ENCODE measurements at places on chromosomes 7 and 10.

GRCh38 chr10:111200505-111201186 is 123.8 kb downstream of the ADRA2A start:
- peaks cover 7% of the 10 kb centered on the region for H3K27me3 ChIP-seq
- H3K27ac ChIP-seq = no peak overlapping the region
- no peaks in the 10 kb centered on the region for H3K36me3 ChIP-seq
- H3K4me3 ChIP-seq = no peak overlapping the region
- peaks cover 12% of the 10 kb centered on the region for H3K4me1 ChIP-seq
- DNase-seq = no peak

GRCh38 chr10:133170092-133170491 is 10.1 kb downstream of the KNDC1 start:
- DNase-seq = no peak
- H3K36me3 ChIP-seq = peaks cover 30% of the 10 kb centered on the region
- H3K4me3 ChIP-seq = no peak overlapping the region

DNA sequence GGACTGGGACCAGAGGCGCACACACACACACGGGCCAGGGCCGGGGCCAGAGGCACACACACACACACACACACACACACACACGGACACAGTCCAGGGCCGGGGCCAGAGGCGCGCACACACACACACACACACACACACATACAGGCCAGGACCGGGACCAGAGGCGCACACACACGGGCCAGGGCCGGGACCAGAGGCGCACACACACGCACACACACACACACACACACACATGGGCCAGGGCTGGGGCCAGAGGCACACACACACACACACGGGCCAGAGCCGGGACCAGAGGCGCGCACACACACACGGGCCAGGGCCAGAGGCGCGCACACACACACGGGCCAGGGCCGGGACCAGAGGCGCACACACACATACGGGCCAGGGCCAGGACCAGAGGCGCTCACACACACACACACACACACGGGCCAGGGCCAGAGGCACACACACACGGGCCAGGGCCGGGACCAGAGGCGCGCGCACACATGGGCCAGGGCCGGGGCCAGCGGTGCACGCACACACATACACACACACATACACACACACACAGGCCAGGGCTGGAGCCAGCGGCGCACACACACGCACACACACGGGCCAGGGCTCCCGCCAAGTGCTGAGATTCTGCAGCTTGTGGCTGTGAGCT is 268.8 kb downstream of the ELFN1 start:
- peaks cover 37% of the 10 kb centered on the region for H3K36me3 ChIP-seq
- DNase-seq = no peak
- H3K4me1 ChIP-seq = peaks cover 41% of the 10 kb centered on the region
- no peak overlapping the region for H3K4me3 ChIP-seq

DNA sequence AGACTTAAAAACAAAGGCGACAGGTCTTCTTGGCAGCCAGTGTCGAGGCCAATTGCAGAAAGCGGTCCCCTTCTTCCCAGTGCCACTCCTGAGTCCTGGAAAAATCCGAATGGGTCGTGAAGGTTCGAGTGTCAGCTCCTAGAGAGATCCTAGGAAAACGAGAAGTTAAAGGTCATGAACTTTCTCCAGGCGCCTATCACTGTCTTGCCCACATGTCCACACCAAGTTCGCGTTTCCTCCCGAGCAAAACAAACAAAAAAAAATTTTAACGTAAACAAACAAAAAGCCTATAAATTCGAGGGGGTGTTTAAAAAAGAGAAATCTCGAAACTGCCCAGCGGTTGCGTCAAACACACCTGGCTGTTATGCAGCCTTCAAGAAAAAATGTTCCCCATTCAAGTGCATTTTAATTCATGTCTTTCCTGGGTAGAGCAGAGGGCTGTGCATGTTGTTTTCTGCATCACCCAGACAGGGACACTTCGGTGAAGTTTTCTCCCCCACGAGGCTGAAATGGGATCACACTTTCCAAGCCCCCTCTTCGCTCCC is 1.5 kb downstream of the ARHGAP21 start:
- H3K4me3 ChIP-seq = no peak overlapping the region
- no peaks in the 10 kb centered on the region for H3K36me3 ChIP-seq
- DNase-seq = no peak
- H3K27me3 ChIP-seq = no peaks in the 10 kb centered on the region
- peak overlapping the region; percentile 96 for H3K27ac ChIP-seq
- H3K4me1 ChIP-seq = peaks cover 30% of the 10 kb centered on the region

GRCh38 chr10:126583552-126584200 is 86.8 kb downstream of the C10orf90 start:
- no peak for DNase-seq
- no peak overlapping the region for H3K4me3 ChIP-seq
- H3K4me1 ChIP-seq = peaks cover 21% of the 10 kb centered on the region
- no peaks in the 10 kb centered on the region for H3K36me3 ChIP-seq
- H3K27me3 ChIP-seq = peaks cover 3% of the 10 kb centered on the region

DNA sequence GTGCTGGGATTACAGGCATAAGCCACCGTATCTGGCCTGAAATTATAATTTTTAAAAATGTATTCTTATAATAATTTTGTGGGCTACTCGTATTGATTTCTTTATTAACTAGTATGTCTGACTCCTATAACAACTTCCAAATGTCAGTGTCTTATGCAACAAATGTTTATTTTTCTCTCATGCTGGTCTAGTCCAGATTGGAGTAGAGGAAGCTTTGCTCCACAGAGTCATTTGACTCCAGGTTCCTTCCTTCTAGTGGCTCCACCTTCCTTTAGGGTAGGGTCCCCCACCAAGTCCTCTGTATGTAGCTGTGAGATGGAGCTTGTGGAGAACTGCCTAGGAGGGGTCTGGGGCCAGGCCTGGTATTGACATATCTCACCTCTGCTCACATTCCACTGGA is 8.7 kb downstream of the CEP55 start:
- H3K27ac ChIP-seq = no peak overlapping the region
- no peak for DNase-seq
- H3K36me3 ChIP-seq = peaks cover 41% of the 10 kb centered on the region
- no peaks in the 10 kb centered on the region for H3K27me3 ChIP-seq
- peaks cover 3% of the 10 kb centered on the region for H3K4me1 ChIP-seq

- H3K4me1 ChIP-seq = peaks cover 11% of the 10 kb centered on the region
- no peaks in the 10 kb centered on the region for H3K27me3 ChIP-seq
- H3K4me3 ChIP-seq = no peak overlapping the region
Observed at GRCh38 chr10:13608246-13608853, 21.6 kb downstream of the PRPF18 start.

DNA sequence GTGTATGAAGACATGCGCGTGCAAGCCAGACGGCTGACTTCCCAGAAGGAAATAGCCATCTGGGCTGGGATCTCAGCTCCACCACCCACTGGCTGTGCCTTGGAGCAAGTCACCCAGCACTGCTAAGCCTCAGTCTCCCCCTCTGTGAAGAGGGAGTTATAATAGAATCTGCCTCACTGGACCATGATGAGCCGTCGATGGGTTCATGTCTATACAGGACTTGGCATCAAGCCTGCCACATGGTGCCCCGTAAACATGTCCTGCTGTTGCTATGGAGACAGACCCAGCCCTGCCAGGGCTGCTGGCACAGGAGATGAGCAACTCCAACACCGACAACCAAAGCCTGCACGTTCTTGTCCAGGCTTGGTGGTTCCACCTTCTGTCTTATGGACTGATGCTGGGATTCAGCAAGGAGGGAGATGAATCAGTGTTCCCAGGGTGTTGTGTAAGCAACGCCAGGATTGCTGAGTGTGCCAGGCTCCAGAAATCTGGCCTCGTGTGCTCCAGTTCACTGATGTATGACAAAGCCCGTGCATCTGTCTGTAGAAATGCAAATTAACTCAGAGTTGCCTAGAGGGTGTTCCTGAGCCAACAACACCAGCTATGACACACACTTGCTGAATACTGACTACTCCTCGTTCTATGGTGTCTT is 5.6 kb downstream of the GPR15LG start:
- no peak overlapping the region for H3K27ac ChIP-seq
- DNase-seq = no peak
- no peaks in the 10 kb centered on the region for H3K27me3 ChIP-seq

DNA sequence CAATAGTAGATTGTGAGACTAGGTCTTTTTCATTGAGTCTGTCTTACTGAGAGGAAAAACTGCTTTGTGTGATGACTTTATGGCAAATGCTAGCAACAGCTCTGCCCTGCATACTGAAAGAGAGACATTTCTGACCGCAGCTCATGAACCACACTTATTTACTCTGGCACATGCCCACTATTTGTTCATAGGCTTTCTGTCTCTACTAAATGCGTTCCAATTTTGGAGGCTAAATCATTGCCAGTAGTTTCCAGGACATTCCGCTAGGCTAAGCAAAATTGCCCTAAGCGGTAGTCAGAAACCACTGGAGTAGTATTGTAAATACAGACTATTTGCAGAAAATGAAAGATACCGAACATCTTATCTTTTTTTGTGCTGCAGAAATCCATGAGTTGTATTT is 55.6 kb upstream of the DLX6 start:
- H3K4me3 ChIP-seq = no peak overlapping the region
- H3K27me3 ChIP-seq = peaks cover 24% of the 10 kb centered on the region
- H3K4me1 ChIP-seq = no peaks in the 10 kb centered on the region
- H3K36me3 ChIP-seq = no peaks in the 10 kb centered on the region

GRCh38 chr10:12019283-12019971 is 23.2 kb downstream of the UPF2 start:
- H3K4me1 ChIP-seq = no peaks in the 10 kb centered on the region
- no peak overlapping the region for H3K4me3 ChIP-seq
- H3K27ac ChIP-seq = no peak overlapping the region
- DNase-seq = no peak
- no peaks in the 10 kb centered on the region for H3K27me3 ChIP-seq

DNA sequence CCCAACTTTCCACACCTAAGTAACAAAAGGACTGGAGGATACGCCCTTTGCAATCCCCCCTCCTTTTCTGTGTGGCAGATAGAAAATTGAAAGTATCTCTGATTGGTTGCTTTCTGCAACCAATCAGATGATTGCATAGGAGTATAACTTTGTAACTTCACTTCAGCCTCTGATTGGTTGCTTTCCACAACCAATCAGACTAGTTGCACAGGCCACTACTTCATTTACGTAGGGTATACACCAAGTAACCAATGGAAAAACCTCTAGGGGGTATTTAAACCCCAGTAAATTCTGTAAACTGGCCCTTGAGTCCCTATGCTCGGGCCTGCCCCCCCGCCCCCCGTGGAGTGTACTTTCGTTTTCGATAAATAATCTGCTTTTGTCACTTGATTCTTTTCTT is 1080.4 kb downstream of the CNTNAP2 start:
- no peaks in the 10 kb centered on the region for H3K36me3 ChIP-seq
- H3K4me3 ChIP-seq = no peak overlapping the region
- no peak for DNase-seq

DNA sequence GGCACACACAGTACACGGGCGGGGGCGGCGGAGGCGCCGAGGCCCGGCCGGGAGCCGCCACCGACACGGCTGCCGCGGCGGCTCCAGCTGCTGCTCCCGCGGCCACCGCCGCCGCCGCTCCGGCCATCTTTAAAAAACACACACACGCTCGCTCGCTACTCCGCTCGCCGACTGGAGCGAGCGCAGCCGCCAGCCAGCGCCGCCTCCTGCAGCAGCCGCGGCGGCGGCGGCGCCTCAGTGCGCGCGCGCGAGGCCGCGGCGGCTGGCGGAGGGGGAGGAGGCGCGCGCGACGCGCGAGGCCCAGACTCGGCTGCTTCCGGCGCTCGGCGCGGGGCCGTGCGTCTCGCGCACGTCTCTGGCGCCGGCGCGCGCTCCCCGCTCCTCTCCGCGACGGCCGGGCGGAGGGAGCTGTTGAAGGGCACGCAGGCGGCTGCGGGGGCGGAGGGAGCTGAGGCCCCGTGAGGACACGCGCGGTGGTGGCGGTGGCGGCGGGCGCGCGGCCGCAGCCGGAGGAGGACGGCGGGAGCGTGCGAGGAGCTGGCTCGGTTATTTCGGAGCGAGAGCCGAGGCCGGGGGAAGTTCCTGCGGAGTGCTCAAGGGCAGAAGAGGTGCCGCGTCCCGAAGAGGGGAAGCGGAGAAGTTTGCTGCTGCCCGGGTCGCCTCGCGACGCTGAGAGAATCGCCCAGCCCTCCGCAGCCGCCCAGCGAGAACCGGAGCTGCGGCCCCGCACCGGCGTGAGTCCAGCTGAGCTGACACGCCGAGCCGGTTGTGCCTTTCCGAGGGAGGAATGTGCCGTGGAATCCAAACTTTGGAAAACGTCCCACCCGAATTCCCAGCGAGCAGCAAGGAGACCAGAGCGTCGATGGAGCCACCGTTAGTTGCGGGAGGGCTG is at the start of gene KDM7A:
Gene KDM7A (minus strand): TSS at position 173 of the 892 bp plus-strand sequence. CDS start 46 bp downstream, at position 127.
- H3K36me3 ChIP-seq = peaks cover 15% of the 10 kb centered on the region
- H3K27me3 ChIP-seq = peaks cover 20% of the 10 kb centered on the region
- peaks cover 32% of the 10 kb centered on the region for H3K4me1 ChIP-seq
- DNase-seq = peak; percentile 88
- H3K27ac ChIP-seq = peak within 1 kb of the TSS; percentile 98

- no peak overlapping the region for H3K4me3 ChIP-seq
- H3K4me1 ChIP-seq = peaks cover 27% of the 10 kb centered on the region
Observed at GRCh38 chr7:156993021-156993924, 17.2 kb downstream of the MNX1 start.

GRCh38 chr10:57288754-57289153 is 927.7 kb upstream of the ZWINT start:
- no peak overlapping the region for H3K27ac ChIP-seq
- H3K4me1 ChIP-seq = no peaks in the 10 kb centered on the region
- no peaks in the 10 kb centered on the region for H3K27me3 ChIP-seq
- DNase-seq = no peak

DNA sequence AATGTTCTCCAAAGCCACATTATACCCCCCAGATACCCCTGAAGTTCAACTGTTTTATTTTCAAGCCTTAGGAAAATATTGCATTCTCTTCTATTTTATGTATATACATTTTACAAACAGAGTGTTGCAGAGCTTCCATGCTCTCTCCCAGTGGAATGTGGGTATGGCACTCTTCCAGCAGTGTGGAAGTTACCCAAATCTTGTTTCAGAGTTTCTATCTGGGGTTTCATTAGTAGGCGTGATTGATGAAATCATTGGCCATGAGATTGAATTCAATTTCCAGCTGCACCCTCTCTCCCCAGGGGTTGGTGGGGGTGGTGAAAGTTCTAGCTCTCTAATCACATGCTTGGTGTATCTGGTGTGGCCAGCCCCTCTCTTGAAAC is 350.4 kb downstream of the RPS24 start:
- H3K27ac ChIP-seq = no peak overlapping the region
- no peak for DNase-seq
- peaks cover 24% of the 10 kb centered on the region for H3K27me3 ChIP-seq

GRCh38 chr10:33930079-33930478 is 595.6 kb upstream of the NRP1 start:
- H3K27me3 ChIP-seq = peaks cover 3% of the 10 kb centered on the region
- no peak for DNase-seq
- no peak overlapping the region for H3K4me3 ChIP-seq
- H3K27ac ChIP-seq = no peak overlapping the region
- H3K4me1 ChIP-seq = peaks cover 58% of the 10 kb centered on the region

DNA sequence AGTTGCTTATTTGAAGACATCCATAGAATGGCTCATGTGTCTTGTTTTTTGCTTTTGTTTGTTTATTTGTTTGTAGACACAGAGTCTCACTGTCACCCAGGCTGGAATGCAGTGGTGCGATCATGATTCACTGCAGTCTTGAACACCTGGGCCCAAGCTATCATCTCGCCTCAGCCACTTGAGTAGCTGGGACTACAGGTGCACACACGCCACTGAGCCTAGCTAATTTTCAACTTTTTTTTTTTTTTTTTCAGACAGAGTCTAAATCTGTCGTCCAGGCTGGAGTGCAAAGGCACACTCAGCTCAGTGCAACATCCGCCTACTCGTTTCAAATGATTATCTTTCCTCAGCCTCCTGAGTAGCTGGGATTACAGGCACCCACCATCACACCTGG is 83.3 kb upstream of the KLF6 start:
- H3K36me3 ChIP-seq = no peaks in the 10 kb centered on the region
- peaks cover 40% of the 10 kb centered on the region for H3K4me1 ChIP-seq
- no peak overlapping the region for H3K27ac ChIP-seq
